Inflammatory macrophage (primary cell): ENCODE measurements at places on chromosomes 1 and 21.

- DNase-seq, result peak; percentile 97
Observed at GRCh38 chr1:205749234-205750137, 496 bp downstream of the NUCKS1 start.

GRCh38 chr1:64505944-64506655, 36.2 kb downstream of the CACHD1 start:
- peak; percentile 19 for DNase-seq

- no peak for DNase-seq
Observed at GRCh38 chr1:182965096-182965495, 12.1 kb upstream of the SHCBP1L start.

DNA sequence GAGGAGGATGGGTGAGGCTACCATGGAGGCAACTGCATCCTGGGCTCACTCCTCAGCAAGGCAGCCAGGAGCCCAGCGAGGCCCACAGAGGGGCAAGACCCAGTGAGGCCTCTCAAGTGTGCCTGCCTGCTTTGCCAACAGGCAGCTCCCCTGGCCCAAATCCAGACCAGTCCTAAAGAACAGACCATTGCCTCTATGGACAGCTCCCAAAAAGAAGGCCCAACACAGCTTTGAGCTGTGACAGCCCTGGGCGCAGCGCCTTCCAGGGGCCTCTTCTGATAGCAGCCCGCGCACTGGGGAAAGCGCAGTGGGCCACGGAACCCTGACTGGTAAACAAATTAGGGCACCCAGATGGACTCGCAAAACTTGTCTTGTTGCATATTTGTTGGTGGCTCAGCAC, 25.5 kb downstream of the C1orf198 start:
- DNase-seq, result no peak
